ENCODE measurements at places on chromosomes 3 and 15.

GRCh38 chr15:43286074-43286473 lies 19.3 kb upstream of the TGM5 start:
- DNase-seq, result no peak

DNA sequence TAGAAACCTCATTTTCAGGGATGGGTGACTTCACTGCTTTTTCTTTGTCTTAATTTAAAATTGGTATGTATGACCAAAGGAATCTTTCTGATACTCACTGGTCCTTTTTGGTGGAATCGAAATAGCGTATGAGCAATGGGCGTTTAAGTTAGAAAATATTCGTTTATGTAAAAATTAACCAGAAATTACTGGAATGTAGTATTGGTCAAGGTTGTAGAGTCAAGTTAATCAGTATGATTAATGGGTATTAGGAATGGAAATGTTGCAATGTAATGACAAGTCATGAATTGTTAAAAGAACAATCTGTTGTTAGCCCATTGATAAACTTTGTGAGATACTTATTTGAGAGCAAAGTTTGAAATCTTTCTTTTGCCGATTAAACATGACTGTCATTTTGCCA lies 36.9 kb downstream of the AKAP13 start:
- DNase-seq, result no peak

DNA sequence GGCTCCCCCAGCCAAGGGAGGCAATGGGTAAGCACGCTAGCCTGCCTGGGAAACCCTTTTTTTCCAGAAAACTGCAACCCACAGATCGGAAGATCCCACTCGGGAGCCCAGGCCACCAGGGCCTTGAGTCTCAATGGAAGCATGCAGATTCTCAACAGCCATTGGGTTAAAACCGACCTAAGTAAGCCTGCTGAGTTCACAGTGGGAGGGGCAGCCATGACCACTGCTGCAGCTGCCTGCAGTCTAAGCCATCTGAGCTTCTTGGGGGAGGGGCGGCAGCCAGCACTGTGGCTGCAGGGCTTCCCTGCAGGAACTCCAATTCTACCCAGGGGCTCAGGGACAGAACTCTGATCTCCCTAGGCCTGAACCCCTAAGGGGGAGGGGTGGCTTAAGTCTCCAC lies 82.0 kb downstream of the DPPA2 start:
- no peak for DNase-seq

- DNase-seq, result no peak
These were observed 384.4 kb upstream of the C2CD4B start for GRCh38 chr15:62549345-62549970.

- DNase-seq, result peak; percentile 18
These were observed 35.9 kb downstream of the SATB1 start for GRCh38 chr3:18389108-18389733.

- no peak for DNase-seq
These were observed 17.3 kb upstream of the IL12A start for GRCh38 chr3:159971311-159971710.

Measured in NCI-H2029 treated with DMSO at 0.1 percent for 48 hours (cell line).